Stimulated activated naive CD4-positive, alpha-beta T cell treated with Interleukin-2 at 50 U/mL for 16 hours (primary cell): ENCODE measurements at places on chromosomes 4 and X.

GRCh38 chr4:158238575-158238974 is 28.3 kb downstream of the TMEM144 start:
- no peak for DNase-seq

DNA sequence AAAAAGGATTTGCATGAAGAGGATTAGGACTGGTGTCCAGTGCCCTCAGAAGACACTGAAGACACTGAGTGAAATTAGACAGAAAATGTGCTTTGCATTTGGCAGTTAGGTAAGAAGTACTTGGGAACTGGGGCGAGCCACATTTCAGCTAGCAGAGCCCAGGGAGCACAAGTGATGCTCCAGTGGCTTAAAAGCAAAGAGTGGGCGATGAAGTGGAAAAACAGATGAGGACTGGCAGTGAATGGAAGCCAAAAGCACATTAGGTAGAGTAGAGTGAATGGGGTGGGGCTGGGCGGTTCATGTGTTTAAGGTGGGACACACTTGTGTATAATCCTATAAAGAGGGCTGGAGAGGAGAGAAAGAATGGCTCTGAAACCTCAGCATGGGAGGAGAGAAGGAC is 18.4 kb downstream of the DCLK2 start:
- DNase-seq, result no peak

GRCh38 chr4:176548571-176548970 is 228.8 kb downstream of the SPCS3 start:
- no peak for DNase-seq

- DNase-seq, result no peak
Observed at GRCh38 chr4:109263721-109264120, 38.7 kb downstream of the COL25A1 start.

- no peak for DNase-seq
Observed at GRCh38 chr4:118798658-118799057, 37.3 kb downstream of the SEC24D start.

- no peak for DNase-seq
Observed at GRCh38 chr4:145625677-145626622, 6.8 kb downstream of the MMAA start.

GRCh38 chr4:81870275-81870674 is 398.6 kb upstream of the RASGEF1B start:
- no peak for DNase-seq

GRCh38 chrX:8403988-8404387 is 60.6 kb upstream of the VCX3B start:
- no peak for DNase-seq

DNA sequence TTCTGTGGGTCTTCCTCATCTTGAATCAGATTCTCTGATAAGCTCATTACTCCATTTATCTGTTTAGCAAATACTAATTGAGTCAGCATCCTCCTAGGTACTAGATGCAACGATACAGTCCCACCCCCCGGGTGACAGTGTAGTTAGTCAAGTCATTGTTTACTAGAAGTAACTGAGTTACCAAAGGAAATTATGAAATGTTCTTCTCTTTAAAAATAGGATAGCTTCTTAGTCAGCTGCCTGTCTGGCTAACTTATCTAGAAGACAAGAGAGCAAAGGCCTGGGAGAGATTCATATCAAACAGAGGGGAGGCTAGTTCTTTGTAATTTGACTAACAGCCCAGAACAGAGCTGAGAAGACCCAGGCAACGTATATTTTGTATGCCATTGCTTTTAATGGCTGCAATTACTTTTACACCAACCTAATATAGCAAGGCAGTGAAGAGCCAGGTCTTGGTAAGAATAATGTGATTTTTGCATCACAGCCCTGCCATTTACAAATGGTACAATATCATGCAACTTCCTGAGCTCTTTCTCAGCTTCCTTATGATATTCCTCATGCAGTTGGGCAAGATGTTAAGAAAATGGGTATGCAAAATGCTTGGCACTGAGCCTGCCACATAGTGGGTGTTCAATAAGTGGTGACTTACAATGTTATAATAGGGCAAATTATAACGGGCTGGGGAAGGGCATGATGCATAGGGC is 149.9 kb downstream of the CHIC2 start:
- no peak for DNase-seq

DNA sequence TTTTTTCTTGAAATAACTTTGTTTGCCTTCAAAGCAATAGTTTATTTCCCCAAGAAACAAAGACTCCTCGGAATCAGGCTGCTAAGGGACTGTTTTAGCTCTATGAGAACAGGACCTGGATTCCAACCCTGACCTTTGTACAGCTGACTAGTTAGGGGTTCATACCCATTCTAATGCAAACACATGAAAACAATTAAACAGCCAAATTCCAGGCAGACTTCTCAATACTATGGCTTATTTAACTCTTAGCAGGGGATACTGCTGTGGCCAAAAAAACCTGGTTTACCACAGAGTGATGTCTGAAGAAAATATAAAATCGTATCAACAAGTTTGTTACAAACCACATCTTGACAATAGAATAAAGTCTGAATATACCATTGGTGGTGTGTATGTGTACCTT is 129.6 kb upstream of the INTU start:
- DNase-seq, result no peak

- DNase-seq, result no peak
Observed at GRCh38 chr4:96103086-96103485, 263.2 kb downstream of the PDHA2 start.

GRCh38 chr4:109040441-109040840 is 262.0 kb downstream of the COL25A1 start:
- DNase-seq, result no peak

GRCh38 chrX:39814391-39814790 is 283.4 kb downstream of the BCOR start:
- DNase-seq, result peak; percentile 14

DNA sequence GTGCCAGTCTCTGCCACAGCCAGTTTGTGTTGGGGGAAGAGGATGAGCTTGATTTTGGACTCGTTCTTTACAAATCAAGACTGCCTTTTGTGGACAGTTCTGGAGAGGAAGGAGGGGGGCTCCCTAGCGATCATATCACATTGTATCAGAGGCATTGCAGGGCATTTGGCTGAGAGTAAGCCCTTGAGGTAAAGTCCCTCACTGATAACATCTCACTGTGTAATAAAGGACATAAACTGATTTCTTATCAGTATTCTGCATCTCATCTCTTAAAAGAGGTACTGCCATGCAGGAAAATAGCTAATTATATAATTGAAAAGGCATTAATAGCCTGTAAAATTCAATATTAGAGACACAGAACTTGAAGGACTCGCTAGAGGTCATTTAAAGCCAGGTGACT is 6.1 kb upstream of the IGFBP7 start:
- no peak for DNase-seq

DNA sequence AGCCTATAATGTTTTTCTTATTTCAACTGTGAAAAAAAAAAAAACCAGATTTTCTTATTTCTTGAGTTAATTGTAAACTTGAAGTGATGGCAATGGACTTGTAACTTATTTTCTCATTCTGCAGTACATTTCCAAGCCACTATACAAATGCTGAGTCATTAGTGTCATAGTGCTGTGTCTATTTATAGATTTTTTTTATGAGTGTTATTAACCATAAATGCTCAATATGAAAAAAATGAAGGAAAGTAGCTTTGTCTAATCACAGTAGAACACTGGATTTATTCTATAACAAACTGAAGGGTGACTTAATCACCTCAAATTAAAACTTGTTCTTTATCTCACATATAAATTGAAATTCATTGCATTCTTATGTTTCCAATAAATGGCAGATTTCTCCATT is 718.6 kb downstream of the CCSER1 start:
- no peak for DNase-seq

- DNase-seq, result no peak
Observed at GRCh38 chr4:72377491-72378194, 191.4 kb downstream of the ADAMTS3 start.

DNA sequence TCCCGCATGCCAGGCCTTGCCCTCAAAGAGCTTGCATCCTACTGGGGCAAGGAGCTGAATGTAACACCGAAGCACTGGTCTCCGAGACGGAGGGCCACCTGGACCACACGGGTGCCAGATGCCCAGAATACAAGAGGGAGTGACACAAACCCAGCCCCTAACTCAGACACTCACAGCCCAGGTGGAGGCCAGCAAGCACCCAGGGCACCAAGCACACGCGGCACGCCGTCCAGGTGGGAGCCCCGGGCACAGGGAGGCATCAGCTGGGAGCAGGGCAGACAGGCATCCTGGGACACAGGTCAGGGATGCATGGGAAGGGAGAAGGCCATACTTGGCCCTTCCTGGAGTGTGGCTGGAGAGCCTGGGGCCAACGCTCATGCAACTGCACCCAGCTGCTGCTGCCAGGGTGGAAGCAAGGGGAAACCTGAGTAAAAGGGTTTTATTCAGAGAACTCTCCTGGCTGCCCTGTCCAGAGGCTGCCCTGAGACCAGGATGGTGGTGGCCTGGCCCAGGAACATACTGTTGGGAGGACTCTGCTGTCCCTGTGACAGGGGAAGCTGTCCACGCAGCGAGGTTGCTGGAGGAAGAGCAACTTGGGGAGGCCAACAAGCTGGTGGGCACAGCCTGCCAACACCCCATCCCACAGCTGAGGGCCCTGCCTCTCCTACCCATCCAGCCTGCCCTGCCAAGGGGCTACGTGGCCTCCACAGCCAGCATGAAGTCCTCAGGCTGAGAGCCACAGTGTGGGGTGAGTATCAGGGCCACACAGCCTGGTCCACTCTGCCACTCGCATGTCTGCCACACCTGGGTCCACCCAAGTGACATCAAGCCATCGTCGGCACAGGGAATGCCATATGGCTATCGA is 22.2 kb upstream of the PPP2R2C start:
- no peak for DNase-seq

- no peak for DNase-seq
Observed at GRCh38 chr4:108695062-108695461, 44.7 kb downstream of the OSTC start.

GRCh38 chr4:87838205-87838604 is 5.4 kb downstream of the MEPE start:
- no peak for DNase-seq

- DNase-seq, result no peak
Observed at GRCh38 chr4:184911310-184911709, 85.5 kb upstream of the ACSL1 start.
